ENCODE measurements at places on chromosomes 1 and 21. TPM values are rescaled to one million over a fixed set of nuclear protein-coding genes. Genes with fewer than 3 reads are reported as not detected.

Gene TMIGD3
- 0.64 TPM for total RNA-seq

Gene OBSCN
- 316 TPM for total RNA-seq

Gene CSDE1
- total RNA-seq, result 923 TPM

Gene SPATA21
- total RNA-seq, result not detected

Gene HPDL
- not detected for total RNA-seq

Gene NUF2
- 0.77 TPM for total RNA-seq

Gene PSRC1
- total RNA-seq, result 0.74 TPM

Gene TPR
- 46.4 TPM for total RNA-seq

Gene OPN3
- total RNA-seq, result 4.3 TPM

Gene DTL
- total RNA-seq, result 0.79 TPM

Gene AMY2A
- total RNA-seq, result not detected

Gene ERG
- total RNA-seq, result 19.3 TPM

Gene C8B
- not detected for total RNA-seq

Gene CALML6
- not detected for total RNA-seq

Gene DEPDC1
- total RNA-seq, result 0.45 TPM

Gene SERINC2
- total RNA-seq, result 1.3 TPM

Gene RBBP5
- 10.9 TPM for total RNA-seq

Gene CHI3L2
- total RNA-seq, result 4.7 TPM

Gene HES3
- total RNA-seq, result not detected

Gene SLAMF6
- total RNA-seq, result 0.59 TPM

Gene TNFRSF18
- 0.32 TPM for total RNA-seq

Gene TMEM51
- 4.9 TPM for total RNA-seq

Gene ARHGEF2
- 61.2 TPM for total RNA-seq

Gene TNNT2
- total RNA-seq, result 10,350 TPM

Gene CFHR4
- total RNA-seq, result not detected

Gene C1orf122
- 45.6 TPM for total RNA-seq

Gene EXTL1
- 15.8 TPM for total RNA-seq

Gene ABCA4
- 0.55 TPM for total RNA-seq

Gene LHX4
- not detected for total RNA-seq

Gene NMNAT2
- 1.2 TPM for total RNA-seq

Gene CELA3A
- total RNA-seq, result not detected

Gene CYP2J2
- total RNA-seq, result 69.2 TPM

Gene HSD3B1
- not detected for total RNA-seq

Gene MRPS15
- 119 TPM for total RNA-seq

Gene CLDN14
- total RNA-seq, result not detected

Gene LCE1E
- not detected for total RNA-seq

Gene UTS2
- total RNA-seq, result not detected
